ENCODE measurements at places on chromosomes 1 and 21.

DNA sequence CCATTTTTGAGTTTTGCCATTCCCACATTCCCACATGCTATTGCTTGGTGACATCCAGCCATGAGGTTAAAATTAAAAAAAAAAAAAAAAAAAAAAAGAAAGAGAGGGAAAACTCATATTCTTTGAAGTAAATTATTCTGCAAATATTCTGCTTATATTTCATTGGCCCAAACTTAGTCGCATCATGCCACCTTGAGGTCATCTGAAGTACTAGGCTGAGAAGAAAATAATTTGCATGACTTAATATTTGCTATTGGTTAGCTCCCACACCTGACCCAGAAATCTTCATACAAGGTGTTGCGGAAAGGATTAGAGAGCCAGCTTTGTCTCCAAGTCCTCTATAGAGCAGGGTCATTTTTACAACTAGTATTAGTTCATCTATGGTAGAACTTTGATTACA, 2206.0 kb downstream of the MRPL39 start:
- DNase-seq, result no peak

- no peak for DNase-seq
Observed at GRCh38 chr1:166170726-166171125, 3.9 kb upstream of the FAM78B start.

GRCh38 chr1:185495007-185495406, 178.0 kb upstream of the IVNS1ABP start:
- DNase-seq, result no peak

DNA sequence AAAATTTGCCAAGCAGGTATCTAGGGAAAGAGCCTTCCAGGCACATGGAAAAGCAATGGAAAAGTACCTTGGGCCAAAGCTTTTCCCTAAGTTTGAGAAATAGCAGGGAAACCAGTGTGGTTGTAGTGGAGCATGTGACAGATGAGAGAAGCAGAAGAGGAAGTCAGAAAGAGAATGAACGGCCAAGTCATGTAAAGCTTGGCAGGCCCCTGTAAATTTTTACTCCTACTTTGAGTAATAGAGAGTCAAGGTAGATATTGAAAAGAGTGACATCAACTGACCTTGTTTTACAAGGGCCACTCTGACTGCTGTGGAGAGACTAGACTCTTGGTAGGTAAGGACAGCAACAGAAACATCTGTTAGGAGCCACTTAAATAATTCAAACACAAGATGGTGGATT, 180.9 kb upstream of the PRMT6 start:
- DNase-seq, result no peak

- no peak for DNase-seq
Observed at GRCh38 chr21:45114072-45114471, 39.7 kb downstream of the ADARB1 start.

- DNase-seq, result no peak
Observed at GRCh38 chr1:160618763-160619274, 28.0 kb downstream of the SLAMF1 start.

GRCh38 chr1:189616893-189617292, 860.8 kb downstream of the BRINP3 start:
- no peak for DNase-seq

GRCh38 chr1:38235705-38236104, 189.1 kb upstream of the POU3F1 start:
- no peak for DNase-seq

- no peak for DNase-seq
Observed at GRCh38 chr1:160068225-160068624, 1.7 kb downstream of the KCNJ10 start.

- no peak for DNase-seq
Observed at GRCh38 chr21:26835027-26835713, 10.0 kb downstream of the ADAMTS1 start.

DNA sequence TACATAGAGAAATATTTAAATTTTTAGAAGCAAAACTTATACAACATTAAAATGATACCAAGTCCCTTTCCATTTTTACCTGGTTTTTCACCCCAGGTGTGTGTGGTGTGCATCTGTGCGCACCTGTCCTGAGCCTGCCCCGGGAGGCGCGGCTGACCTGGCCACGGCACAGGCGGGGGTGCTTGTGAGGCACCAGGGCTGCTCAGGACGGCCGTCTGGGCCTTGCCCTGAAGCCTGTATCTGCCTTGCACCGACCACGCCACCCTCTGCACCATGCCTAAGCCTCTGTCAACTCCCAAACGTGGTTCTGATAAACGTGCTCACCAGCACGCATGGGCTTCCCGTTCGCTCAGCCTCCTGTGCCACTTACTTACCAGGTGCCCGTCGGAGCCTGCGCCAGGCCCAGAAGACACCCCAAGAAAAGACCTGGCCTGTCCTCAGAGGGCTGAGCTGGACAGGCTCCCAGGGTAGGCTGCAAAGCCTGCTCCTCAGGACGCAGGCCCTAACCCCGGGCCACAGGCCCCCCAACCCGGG, 20.9 kb downstream of the PANK4 start:
- no peak for DNase-seq

- no peak for DNase-seq
Observed at GRCh38 chr1:224707843-224708725, 92.0 kb downstream of the CNIH3 start.

- no peak for DNase-seq
Observed at GRCh38 chr1:170562646-170563338, 30.8 kb downstream of the GORAB start.
